ENCODE measurements at places on chromosomes 13 and 19.

- DNase-seq, result no peak
Observed at GRCh38 chr13:44575741-44576350, at the start of gene TSC22D1. TSC22D1 (minus strand) TSS chr13:44576330; CDS start chr13:44576074, 256 bp downstream.

DNA sequence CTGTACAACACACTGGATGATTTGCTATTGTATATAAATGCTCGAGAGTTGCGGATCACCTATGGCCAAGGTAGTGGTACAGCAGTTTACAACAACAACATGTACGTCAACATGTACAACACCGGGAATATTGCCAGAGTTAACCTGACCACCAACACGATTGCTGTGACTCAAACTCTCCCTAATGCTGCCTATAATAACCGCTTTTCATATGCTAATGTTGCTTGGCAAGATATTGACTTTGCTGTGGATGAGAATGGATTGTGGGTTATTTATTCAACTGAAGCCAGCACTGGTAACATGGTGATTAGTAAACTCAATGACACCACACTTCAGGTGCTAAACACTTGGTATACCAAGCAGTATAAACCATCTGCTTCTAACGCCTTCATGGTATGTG, 21.5 kb downstream of the OLFM4 start:
- DNase-seq, result no peak

GRCh38 chr13:94435604-94436226, 43.8 kb downstream of the DCT start:
- DNase-seq, result no peak

GRCh38 chr13:65670014-65670625, 1560.0 kb downstream of the PCDH9 start:
- DNase-seq, result no peak

DNA sequence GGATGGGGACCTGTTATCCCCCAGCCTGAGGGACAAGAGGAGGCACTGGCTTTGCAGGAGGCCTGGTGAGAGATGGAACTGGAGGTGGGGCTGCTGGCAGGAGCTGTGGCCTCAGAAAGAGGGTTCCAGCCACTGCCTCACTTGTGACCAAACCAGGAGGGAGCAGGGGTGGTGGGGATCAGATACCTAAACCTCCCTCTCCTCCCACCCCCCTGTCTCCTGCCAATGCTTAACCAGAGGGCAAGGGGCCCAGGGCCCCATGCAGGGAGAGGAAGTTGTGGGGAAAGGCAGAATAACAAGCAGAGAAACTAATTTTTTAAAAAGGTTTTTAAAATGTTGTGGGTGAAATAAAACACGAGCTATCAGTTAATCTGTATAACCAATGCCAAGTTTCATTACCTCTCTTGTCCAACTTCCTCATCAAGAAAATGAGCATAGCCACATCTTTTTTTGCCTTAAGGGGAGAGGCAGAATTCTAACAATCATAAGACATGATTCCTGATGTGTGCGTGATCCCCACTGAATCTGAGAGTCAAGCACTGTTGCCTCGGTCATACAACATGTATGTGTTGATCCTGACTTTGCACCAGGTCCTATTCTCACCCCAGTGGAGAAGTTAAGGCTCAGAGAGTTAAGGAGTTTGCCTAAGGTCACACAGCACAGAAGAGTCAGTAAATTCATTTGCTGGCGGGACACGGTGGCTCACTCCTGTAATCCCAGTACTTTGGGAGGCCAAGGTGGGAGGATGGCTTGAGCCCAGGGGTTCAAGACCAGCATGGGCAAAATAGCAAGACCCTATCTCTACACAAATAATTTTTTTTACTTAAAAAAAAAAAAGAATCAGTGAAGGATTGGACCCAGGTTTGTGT, 12.9 kb downstream of the FXYD5 start:
- no peak for DNase-seq

Data from DMS 273 treated with DMSO at 0.1 percent for 48 hours (cell line).